ENCODE measurements at places on chromosomes 16 and 17.

GRCh38 chr17:22301353-22301745 is 609.0 kb downstream of the KCNJ18 start:
- no peak overlapping the region for H3K4me3 ChIP-seq
- no peaks in the 10 kb centered on the region for H3K27me3 ChIP-seq
- no peak overlapping the region for H3K27ac ChIP-seq
- no peaks in the 10 kb centered on the region for H3K4me1 ChIP-seq
- no peaks in the 10 kb centered on the region for H3K36me3 ChIP-seq

DNA sequence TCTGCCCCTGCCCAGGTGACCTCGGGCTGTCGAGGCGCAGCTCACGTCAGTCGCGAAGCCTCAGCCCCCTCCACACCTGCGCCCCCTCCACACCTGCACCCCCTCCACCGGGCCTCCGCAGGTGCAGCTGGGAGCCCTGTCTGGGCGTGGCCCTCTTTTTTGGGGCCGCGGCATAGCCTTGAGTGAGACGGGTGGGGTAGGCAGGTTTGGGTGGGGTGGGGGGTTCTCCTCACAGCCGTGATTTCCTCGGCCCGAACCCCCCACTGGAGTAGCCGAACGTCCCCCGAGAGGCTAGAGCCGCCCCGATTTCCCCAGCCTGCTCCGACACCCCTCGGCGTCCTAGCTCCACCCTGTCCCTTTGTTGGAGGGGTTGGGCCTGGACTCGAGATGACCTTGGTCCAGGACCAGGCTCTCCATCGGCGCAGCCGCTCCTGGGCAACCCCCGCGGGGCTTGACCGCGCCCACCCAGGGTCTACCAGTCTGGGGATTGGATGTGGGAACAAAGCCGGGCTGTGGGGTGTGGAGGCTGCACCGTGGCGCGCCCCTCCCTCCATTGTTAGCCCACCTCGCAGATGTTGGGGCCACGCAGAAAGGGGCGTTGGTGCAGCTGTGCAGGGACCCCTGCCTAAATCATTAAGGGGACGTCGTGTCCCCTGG is 626 bp downstream of the TUBB3 start:
- H3K27me3 ChIP-seq, result peaks cover 78% of the 10 kb centered on the region
- H3K27ac ChIP-seq, result no peak overlapping the region
- DNase-seq, result no peak
- H3K4me3 ChIP-seq, result no peak overlapping the region
- no peaks in the 10 kb centered on the region for H3K36me3 ChIP-seq

- H3K27me3 ChIP-seq, result peaks cover 55% of the 10 kb centered on the region
- H3K36me3 ChIP-seq, result no peaks in the 10 kb centered on the region
- DNase-seq, result peak; percentile 66
- no peak overlapping the region for H3K27ac ChIP-seq
- no peak overlapping the region for H3K4me3 ChIP-seq
Measured at GRCh38 chr16:55370762-55371482, 46.9 kb downstream of the IRX6 start.

GRCh38 chr16:49345829-49346228 is 27.8 kb upstream of the C16orf78 start:
- no peaks in the 10 kb centered on the region for H3K27me3 ChIP-seq
- DNase-seq, result no peak
- peaks cover 5% of the 10 kb centered on the region for H3K4me1 ChIP-seq

GRCh38 chr17:76784926-76785325 is 47.0 kb downstream of the MFSD11 start:
- H3K36me3 ChIP-seq, result peaks cover 4% of the 10 kb centered on the region
- no peaks in the 10 kb centered on the region for H3K4me1 ChIP-seq
- DNase-seq, result no peak
- no peaks in the 10 kb centered on the region for H3K27me3 ChIP-seq

GRCh38 chr16:48629531-48629930 is 19.6 kb upstream of the N4BP1 start:
- H3K4me1 ChIP-seq, result peaks cover 3% of the 10 kb centered on the region
- no peak overlapping the region for H3K27ac ChIP-seq
- H3K36me3 ChIP-seq, result no peaks in the 10 kb centered on the region
- no peak for DNase-seq
- H3K27me3 ChIP-seq, result no peaks in the 10 kb centered on the region
- no peak overlapping the region for H3K4me3 ChIP-seq

GRCh38 chr17:10460062-10460461 is 9.3 kb downstream of the MYH4 start:
- H3K4me1 ChIP-seq, result no peaks in the 10 kb centered on the region
- H3K36me3 ChIP-seq, result no peaks in the 10 kb centered on the region
- no peak for DNase-seq
- H3K27ac ChIP-seq, result no peak overlapping the region

GRCh38 chr17:29617125-29617480 is 5.6 kb downstream of the CORO6 start:
- peak overlapping the region; percentile 69 for H3K4me3 ChIP-seq
- no peaks in the 10 kb centered on the region for H3K36me3 ChIP-seq
- peaks cover 18% of the 10 kb centered on the region for H3K27me3 ChIP-seq
- DNase-seq, result peak; percentile 94
- peaks cover 2% of the 10 kb centered on the region for H3K4me1 ChIP-seq
- no peak overlapping the region for H3K27ac ChIP-seq

DNA sequence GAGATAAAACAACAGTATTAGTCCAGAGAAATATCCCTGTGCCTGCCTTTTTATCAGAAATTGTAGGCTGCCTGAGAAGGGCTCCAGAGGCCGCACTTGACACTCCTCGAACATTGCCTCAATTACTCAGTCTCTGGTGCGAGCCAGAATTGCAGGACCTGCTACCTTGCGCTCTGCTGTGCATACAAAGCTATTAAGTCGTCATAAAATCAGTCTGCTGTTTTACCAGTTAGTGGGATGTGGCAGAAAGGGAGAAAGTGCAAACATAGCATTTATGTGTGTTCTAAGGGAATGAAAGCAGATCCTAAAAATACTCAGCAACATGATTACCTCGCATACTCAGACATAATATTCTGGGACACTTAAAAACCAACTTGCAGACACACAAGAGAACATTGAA is 70.6 kb downstream of the TMC6 start:
- H3K36me3 ChIP-seq, result peaks cover 8% of the 10 kb centered on the region
- no peak overlapping the region for H3K27ac ChIP-seq
- DNase-seq, result no peak
- H3K27me3 ChIP-seq, result no peaks in the 10 kb centered on the region
- H3K4me1 ChIP-seq, result no peaks in the 10 kb centered on the region
- no peak overlapping the region for H3K4me3 ChIP-seq

- no peak for DNase-seq
- no peak overlapping the region for H3K27ac ChIP-seq
- no peaks in the 10 kb centered on the region for H3K27me3 ChIP-seq
- H3K4me3 ChIP-seq, result no peak overlapping the region
Measured at GRCh38 chr16:86846136-86846535, 267.8 kb downstream of the FOXL1 start.

DNA sequence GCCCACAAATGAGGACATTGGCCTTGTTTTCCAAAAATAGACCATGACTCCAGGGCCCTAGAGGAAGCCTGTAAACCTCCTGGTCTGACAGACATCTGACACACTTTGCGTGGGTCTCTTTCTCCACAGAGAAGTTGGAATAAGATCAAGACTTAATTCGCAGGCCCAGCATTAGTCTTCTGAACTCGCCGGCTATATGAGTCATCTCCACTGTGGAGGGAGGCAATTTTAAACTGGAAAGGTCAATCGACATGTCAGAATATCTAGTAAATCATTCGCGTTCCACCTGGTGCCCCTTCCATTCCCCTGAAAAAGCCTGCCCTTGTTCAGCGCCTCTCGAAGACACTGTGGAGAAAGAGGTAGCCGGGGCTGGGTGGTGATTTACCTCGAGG is 140.1 kb downstream of the CLEC16A start:
- H3K4me3 ChIP-seq, result no peak overlapping the region
- no peaks in the 10 kb centered on the region for H3K27me3 ChIP-seq
- no peak for DNase-seq
- no peaks in the 10 kb centered on the region for H3K36me3 ChIP-seq

DNA sequence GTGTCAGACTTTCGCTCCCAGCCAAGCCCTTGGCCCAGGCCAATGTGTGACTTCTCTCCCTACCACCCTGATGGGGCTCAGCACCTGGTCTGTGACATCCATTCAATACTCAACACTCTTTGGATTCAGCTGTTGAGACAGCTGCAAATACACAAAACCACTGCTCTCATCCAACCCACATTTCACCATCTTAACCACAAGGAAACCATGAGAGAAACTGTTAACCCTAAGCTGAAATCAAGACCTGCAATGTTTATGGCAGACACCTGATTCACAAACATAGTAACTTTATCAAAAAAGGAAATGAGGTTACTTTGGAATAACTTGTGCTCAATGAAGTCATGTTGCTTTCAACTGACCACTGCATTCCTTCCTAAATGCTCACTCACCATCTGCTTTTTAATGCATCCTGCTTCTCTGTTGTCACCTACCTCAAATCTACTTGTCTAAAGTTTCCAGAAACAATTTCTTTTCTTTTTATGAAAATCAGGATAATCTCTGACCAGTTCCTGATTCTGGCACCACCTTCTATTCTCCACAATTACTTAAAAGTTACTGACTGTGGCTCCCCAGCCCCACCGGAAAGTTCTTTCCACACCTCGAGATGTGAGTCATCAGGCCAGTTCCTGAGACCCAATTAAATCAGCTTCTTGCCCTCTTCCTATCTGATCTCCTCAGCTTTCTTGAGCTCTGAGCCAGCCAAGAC is 88.2 kb downstream of the NOG start:
- H3K4me1 ChIP-seq, result peaks cover 57% of the 10 kb centered on the region
- H3K36me3 ChIP-seq, result no peaks in the 10 kb centered on the region
- H3K27me3 ChIP-seq, result no peaks in the 10 kb centered on the region
- H3K4me3 ChIP-seq, result no peak overlapping the region

DNA sequence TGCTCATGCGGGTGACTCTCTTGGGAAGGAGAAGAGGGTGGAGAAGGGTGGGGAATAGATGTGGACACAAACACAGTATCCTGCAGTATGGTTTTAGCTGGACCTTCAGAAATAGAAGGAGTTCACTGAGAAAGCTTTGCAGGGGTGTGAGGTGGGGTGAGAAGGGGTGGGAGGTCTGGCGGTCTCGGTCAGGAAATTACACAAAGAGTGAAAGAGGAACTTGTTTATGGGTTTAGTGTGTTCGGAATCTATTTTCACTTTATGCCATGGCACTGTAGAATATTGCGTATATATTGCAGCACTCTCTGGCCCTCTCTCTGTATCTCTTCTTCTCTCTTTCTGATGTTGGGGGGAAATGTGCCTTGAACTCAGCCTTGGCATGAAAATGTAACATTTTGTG is 148.2 kb upstream of the GOT2 start:
- peak overlapping the region; percentile 70 for H3K4me3 ChIP-seq
- H3K27me3 ChIP-seq, result no peaks in the 10 kb centered on the region
- peaks cover 12% of the 10 kb centered on the region for H3K4me1 ChIP-seq
- no peaks in the 10 kb centered on the region for H3K36me3 ChIP-seq
- DNase-seq, result peak; percentile 74

GRCh38 chr17:55120651-55121050 is 144.1 kb upstream of the HLF start:
- H3K4me3 ChIP-seq, result no peak overlapping the region
- peaks cover 6% of the 10 kb centered on the region for H3K4me1 ChIP-seq
- no peak for DNase-seq
- no peak overlapping the region for H3K27ac ChIP-seq
- no peaks in the 10 kb centered on the region for H3K36me3 ChIP-seq

DNA sequence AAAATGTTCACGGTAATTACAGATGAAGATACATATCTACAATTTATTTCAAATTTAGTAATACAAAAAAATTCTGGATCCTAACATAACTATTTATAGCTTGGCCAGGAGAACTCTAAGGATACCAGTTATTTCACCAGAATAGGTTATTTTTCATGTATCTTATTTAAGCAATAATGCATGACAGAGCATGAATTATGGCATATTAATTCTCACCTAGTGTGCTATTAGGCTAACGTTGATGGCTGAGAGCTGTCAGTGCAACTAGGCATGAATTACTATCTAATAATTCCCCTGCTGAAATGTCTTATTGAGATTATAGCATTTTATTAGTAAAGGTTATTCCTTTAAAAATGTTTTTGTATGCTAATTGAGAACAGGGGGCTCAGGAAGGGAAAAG is 44.5 kb downstream of the SALL1 start:
- H3K36me3 ChIP-seq, result no peaks in the 10 kb centered on the region
- no peak overlapping the region for H3K4me3 ChIP-seq
- H3K4me1 ChIP-seq, result no peaks in the 10 kb centered on the region
- DNase-seq, result no peak

- DNase-seq, result peak; percentile 13
- no peaks in the 10 kb centered on the region for H3K27me3 ChIP-seq
- no peak overlapping the region for H3K27ac ChIP-seq
- H3K4me1 ChIP-seq, result no peaks in the 10 kb centered on the region
Measured at GRCh38 chr16:75452464-75453190, 11.9 kb downstream of the TMEM170A start.

GRCh38 chr17:39556423-39556822 is 51.3 kb downstream of the NEUROD2 start:
- DNase-seq, result no peak
- H3K4me3 ChIP-seq, result no peak overlapping the region
- H3K4me1 ChIP-seq, result no peaks in the 10 kb centered on the region
- H3K27me3 ChIP-seq, result no peaks in the 10 kb centered on the region
- H3K36me3 ChIP-seq, result peaks cover 61% of the 10 kb centered on the region
- no peak overlapping the region for H3K27ac ChIP-seq

DNA sequence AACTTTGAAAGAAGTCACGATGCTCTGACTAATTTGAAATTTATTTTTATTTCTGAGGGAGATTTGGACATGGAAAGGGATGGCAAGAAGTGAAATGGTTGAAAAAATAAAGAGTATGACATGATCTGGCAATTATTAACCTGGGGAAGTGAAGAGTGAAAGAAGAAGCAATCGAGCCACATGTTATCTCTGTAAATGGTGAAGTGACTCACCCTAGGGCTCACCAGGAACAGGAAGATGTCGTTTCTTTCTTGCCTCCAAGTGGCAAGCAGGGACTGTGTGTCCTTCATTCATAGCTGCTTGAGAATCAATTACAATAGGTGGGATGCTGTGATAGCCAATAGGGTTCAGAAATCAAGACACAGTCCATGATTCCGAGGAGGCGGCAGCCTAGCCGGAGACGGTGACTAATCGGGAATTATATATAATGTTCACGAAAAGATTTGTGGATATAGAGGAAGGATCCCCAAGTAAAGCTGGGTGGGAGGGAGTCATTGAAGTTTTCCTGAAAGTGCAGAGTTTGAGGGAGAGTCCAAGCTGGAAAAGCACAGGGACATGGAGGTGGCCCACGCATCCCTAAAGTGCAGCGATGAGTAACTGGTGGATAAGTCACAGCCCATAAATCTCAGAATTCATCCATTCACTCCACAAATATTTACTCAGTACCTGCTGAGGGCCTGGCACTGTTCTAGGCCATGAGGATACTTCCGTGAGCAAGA is 18.2 kb upstream of the KRT20 start:
- H3K27me3 ChIP-seq, result peaks cover 2% of the 10 kb centered on the region
- DNase-seq, result no peak
- no peak overlapping the region for H3K27ac ChIP-seq
- no peaks in the 10 kb centered on the region for H3K4me1 ChIP-seq
- no peaks in the 10 kb centered on the region for H3K36me3 ChIP-seq

GRCh38 chr16:16122264-16122663 is 101.0 kb downstream of the ABCC6 start:
- no peak overlapping the region for H3K4me3 ChIP-seq
- peak; percentile 38 for DNase-seq
- peaks cover 69% of the 10 kb centered on the region for H3K36me3 ChIP-seq
- no peak overlapping the region for H3K27ac ChIP-seq
